ENCODE measurements at places on chromosomes 5 and 9.
A peak's percentile ranks its signal among the peaks of the same experiment; 100 is the strongest.

DNA sequence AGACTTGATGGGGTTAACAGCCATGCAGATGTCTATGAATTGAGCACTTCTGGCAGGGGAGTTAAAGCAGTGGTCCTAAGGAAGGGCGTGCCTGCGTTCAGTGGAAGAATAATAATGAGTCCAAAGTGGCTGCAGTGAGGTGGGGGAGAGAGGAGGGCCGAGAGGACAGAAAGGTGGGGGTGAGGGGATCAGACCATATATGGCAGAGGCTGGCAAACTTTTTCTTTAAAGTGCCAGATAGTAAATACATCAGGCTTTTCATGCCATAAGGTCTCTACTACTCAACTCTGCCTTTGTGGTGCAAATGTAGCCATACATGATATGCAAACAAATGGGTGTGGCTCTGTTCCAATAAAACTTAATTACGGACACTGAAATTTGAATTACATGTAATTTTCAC, 77.1 kb downstream of the STRBP start:
- no peak for DNase-seq

DNA sequence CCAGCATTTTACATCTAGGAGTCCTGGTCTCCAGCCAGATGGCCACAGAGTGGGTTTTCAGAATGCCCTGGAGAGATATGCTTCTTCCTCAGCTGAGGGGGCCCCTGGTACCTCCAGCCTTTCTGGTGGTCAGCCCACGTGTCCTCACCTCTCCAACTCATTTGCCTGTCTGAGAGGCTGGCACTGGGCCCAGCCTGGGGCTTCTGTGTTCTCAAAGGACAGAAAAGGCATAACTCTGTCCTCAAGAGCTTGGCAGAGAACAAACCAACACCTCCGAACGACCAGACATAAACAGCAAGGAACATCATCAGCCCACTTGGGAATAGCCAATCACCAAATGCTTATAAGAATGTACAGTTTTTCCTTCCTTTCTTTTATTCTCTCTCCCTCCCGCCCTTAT, 17.1 kb downstream of the ENG start:
- DNase-seq = no peak

DNA sequence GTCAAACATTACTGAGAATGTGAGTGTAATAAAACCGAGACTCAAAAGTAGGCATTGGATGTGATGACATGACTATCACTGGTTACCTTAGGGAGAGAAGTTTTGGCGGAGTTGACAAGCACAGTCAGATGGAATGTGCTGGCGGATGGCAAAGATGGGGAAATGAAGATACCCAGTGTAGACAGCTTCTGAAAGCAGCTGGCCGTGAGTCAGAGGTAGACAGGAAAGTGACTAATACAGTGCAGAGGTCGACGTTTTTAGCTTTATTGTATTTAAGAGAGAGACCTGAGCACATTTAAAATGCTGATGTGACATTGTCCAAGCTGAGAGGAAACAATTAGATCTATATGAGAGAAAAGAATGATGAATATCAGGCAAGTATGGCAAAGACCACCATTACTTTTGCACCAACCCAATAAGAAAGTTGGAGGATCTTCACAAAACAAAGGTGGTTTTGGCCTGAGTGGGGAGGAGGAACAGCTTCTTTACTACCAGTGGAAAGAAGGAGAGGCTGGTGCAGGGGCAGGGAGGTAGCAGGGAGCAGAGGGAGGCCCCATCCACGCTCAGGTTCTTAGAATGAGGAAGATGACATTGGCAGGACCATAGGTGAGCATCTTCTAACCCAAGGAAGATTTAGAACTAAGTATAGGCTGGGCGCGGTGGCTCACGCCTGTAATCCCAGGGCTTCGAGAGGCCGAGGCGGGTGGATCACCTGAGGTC, 36.7 kb upstream of the KCNIP1 start:
- DNase-seq = no peak

- peak; percentile 46 for DNase-seq
Measured at GRCh38 chr9:21965401-21965951, 28.7 kb downstream of the CDKN2A start.

DNA sequence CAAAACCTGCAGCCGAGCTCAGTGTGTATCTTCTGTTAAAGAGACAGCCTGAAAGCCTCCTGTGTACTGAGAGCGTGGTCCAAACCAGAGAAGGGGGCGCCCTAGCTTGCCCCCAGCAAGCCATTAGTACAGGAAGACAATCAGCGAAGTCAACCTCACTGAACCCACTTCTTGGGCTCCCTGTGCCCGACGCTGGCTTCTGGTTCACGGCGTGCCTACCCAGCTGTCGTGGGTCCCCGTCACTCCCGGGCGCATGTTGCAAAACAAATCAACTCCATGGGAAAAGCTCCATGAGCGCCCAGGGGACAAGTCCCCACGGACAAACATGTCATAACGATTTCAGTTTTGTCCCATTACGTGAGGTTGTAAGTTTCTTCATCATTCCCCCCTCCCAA, 326.9 kb downstream of the SH3GL2 start:
- no peak for DNase-seq

DNA sequence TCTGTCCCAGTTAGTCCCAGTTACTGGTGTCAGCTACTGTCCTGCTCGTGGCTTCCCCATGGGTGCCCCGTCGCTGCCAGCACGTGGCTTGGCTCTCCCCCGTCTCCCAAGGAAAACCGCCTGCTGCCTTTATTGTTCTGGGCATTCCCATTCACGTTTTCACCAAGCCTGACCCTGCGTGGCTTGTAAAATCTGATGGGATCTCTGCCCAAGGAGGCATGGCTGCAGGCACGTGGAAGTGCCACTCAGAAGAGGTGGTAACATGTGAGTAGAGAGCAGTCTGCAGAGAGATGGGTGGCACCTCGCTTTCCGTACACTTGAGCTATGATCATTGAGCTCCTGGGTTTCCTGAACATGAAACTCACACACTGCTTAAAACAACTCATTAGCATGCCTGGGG, 429.2 kb upstream of the KLF4 start:
- DNase-seq = no peak

DNA sequence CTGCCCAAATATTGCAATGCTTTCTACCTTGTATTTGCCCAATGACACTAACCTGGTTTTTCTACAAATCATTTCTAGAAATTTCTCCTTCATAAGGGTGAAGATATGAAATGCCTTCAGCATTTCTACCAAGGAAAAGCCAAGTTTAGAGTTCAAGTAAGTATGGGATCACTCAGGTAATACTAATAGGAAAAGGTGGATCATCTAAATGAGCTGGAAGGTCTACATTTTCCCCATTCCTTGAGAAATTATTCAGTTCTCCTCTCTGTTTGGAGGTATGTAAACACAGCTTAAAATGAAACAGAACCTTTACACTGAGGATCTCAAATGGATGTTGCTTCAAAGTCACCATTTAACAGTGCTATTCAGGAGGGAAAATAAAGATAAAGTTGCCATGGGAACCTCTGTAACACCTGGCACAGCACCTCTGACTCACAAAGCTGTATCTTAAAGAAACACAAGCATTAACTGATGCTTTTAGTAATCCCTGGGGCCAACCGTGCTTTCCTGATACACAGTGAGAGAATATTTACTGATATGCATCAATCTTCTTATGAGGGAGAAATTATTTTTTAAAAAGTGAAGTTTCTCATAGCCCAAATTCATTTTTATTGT, 161.3 kb downstream of the DRD1 start:
- no peak for DNase-seq

GRCh38 chr5:119470105-119470763, 17.9 kb downstream of the HSD17B4 start:
- DNase-seq = no peak

- DNase-seq = no peak
Measured at GRCh38 chr5:133668458-133668857, 56.1 kb upstream of the FSTL4 start.

- DNase-seq = no peak
Measured at GRCh38 chr9:69623276-69623675, 48.9 kb downstream of the APBA1 start.

- no peak for DNase-seq
Measured at GRCh38 chr9:32384002-32384363, 460 bp upstream of the ACO1 start.

DNA sequence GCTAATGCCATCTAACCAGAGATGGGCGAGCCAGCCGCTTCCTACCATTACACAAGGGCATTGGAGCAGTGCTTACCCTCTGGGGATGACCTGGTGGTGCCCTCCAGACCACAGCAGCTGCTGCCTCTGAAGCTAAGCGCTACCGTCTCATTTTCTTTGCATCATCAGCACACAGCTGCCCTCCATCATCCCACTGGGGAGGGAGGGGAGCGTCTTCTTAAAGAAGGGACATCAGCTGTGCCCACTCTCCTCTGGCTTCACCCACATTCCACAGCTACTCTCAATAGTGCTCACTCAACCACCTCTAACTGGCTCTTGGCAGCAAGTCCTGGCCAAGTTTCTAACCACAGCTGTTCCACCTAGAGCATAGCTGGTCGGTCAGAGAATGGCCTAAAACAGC, 503.4 kb downstream of the NFIB start:
- DNase-seq = no peak

- no peak for DNase-seq
Measured at GRCh38 chr9:89020754-89021153, 29.5 kb downstream of the S1PR3 start.

GRCh38 chr9:16133556-16134227, 580.8 kb downstream of the CCDC171 start:
- DNase-seq = peak; percentile 50

DNA sequence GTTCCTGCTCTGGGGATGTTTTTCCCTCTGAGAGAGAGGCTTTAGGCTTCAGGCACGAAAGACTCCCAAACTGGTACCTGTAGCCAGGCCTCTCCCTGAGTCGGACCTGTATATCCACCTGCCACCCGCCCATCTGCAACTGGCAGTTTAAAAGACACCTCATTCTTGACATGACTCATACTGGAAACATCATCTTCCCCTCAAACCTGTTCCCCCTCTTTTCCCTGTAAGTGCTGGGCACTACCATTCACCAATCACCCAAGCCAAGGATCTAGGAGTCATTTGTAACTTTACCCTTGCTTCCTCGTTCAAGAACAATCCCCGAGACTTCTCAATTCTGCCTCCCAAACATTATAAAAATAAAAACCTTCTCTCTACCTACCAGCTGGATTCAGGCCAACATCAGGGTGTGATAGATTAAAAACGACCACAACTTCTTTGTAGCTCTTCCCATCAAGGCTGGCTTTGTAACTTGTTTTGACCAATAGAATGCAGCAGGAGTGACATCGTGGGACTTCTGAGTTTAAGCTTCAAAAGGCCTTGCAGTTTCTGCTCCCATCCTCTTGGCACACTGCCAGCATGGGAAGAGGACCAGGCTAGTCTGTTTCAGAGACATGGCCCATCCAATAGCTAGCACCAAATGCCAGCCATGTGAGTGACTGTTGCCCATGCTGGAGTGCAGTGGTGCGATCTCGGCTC, 1.8 kb upstream of the WDR31 start:
- no peak for DNase-seq

GRCh38 chr9:95444160-95444559, 72.6 kb downstream of the PTCH1 start:
- DNase-seq = no peak

DNA sequence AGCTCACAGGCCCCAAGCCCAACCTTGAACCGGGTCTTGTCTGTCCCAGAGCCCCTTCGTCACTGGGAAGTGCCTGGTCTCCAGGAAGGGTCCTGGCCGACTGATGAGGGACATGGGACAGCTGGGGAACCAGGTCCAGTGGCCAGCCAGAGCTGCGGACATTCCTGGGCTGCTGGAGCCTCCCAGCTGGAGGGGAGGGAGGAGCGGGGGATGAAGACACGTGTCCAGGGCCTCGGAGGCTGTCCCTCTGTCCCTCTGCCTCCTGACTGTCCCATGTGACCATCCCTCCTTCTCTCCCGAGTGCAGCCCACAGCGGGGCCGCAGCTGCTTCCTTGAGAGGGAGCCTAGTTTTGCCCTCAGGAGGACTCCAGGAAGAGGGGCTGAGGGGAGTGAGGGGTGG, 41.7 kb upstream of the UBAC1 start:
- no peak for DNase-seq

- DNase-seq = peak; percentile 71
Measured at GRCh38 chr9:104927912-104928740, at the start of gene ABCA1. TSS of gene ABCA1 (minus strand) at chr9:104928155. CDS start at chr9:104903679, 24,476 bp downstream.
